ENCODE measurements at places on chromosomes 16 and 17. TPM values are rescaled to one million over a fixed set of nuclear protein-coding genes. Genes with fewer than 3 reads are reported as not detected.

- H3K4me1 ChIP-seq: peaks cover 11% of the 10 kb centered on the region
- no peak for DNase-seq
- H3K27me3 ChIP-seq: no peaks in the 10 kb centered on the region
- H3K4me3 ChIP-seq: no peak overlapping the region
- no peaks in the 10 kb centered on the region for H3K36me3 ChIP-seq
Measured at GRCh38 chr16:51881731-51882130, 665.2 kb downstream of the TOX3 start.

DNA sequence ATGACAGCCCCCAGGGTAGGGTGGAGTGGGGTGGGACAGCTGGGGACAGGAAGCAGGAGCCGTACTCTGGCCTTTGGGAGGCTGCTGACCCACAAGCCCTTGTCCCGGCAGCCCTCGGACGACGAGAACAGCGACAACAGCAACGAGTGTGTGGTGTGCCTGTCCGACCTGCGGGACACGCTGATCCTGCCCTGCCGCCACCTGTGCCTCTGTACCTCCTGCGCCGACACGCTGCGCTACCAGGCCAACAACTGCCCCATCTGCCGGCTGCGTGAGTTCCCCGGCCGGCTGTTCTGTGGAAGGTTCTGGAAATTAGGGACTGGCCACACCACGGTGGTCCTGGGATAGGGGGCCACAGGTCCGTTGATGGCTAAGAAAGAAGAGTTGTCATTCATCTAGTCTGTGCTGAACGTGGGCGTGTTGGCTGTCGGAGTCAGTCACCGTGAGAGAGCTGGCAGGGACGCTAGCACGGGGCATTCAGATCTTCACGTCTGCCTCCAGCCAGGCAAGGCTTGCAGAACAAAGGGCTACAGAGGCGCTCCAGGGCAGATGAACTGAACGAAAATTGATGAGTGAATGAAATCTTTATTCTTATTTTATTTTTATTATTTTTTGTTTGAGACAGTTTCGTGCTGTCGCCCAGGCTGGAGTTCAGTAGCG is 19.8 kb upstream of the NUDT16L1 start:
- H3K27ac ChIP-seq: no peak overlapping the region
- no peak overlapping the region for H3K4me3 ChIP-seq
- no peaks in the 10 kb centered on the region for H3K27me3 ChIP-seq
- peaks cover 8% of the 10 kb centered on the region for H3K36me3 ChIP-seq

GRCh38 chr16:57186872-57187854 is 1.0 kb downstream of the RSPRY1 start:
- H3K27me3 ChIP-seq: no peaks in the 10 kb centered on the region
- H3K36me3 ChIP-seq: peaks cover 3% of the 10 kb centered on the region
- DNase-seq: peak; percentile 35
- peak overlapping the region; percentile 89 for H3K27ac ChIP-seq

DNA sequence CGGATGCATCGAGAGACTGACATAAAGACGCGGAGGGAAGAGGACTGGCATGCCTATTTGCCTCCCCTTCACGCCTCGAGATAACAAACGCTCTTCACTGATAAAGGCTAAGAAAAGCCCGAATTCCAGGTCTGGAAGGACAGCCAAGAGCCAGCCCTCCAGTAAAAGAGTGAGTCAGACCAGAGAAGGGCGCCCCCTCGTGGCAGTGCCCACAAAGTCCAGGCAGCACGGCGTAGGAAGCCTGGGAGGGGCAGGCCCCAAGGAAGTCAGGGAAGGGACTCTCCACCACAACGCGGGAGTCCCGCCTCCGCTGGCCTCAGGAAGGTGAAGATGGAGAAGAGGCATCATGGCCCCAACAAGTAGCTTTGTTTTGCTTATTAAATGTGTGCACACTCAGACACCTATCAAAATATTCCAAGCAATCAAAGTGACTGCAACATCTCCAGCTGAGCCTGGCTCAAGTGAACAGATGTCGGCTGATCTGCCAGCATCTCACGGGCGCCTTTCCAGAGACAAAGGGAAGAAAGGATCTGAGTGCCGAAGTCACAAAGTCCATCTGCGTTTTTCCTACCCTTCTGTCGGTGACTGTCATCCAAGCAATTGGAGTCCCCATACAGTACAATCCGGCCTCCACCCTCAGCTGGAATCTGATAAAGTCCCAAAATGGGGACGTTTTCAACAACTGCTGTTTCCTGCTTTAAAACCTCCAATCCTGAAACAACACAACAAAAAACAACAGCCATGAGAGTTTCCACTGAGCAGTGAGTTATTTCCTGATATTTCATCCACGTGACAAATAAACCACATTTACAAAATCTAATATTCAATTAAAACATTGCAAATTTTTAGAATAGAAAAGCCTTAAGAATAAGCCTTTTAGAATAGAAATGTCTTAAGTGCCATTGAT is 20.4 kb upstream of the SLC38A8 start:
- peak; percentile 75 for DNase-seq
- H3K27ac ChIP-seq: no peak overlapping the region
- H3K27me3 ChIP-seq: no peaks in the 10 kb centered on the region
- H3K36me3 ChIP-seq: peaks cover 57% of the 10 kb centered on the region

DNA sequence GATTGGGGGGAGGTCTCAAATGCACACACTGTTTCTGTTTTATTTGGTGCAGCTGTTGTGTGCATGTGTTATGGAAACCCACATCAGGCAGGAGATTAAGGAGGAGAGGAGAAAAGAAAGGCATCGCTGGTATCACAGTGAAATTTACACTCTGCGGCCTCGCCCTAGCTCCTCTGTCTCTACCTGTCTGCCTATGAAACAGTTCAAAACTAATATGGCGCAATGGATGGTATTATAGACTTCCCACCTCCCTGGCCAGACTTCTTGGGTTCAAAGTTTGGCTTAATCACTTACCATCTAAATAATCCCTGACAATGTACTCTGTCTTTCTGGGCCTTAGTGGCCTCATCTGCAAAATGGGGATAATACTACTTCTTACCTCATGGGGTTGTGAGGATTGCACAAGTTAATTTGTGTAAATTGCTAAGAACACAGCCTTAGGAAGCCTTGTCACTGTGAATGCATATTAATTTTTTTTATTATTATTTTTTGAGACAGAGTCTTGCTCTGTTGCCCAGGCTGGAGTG is 1.4 kb upstream of the ABCC1 start:
- H3K4me3 ChIP-seq: no peak overlapping the region
- H3K4me1 ChIP-seq: peaks cover 15% of the 10 kb centered on the region
- H3K27me3 ChIP-seq: no peaks in the 10 kb centered on the region
- H3K27ac ChIP-seq: no peak overlapping the region
- DNase-seq: no peak

Gene CENPT
- 62.3 TPM for total RNA-seq
